ENCODE measurements at places on chromosomes 6 and 20. TPM values are rescaled to one million over a fixed set of nuclear protein-coding genes. Genes with fewer than 3 reads are reported as not detected.

GRCh38 chr6:1599469-1599868 is 10.2 kb upstream of the FOXC1 start:
- DNase-seq: no peak

GRCh38 chr6:62623846-62624532 is 338.0 kb upstream of the KHDRBS2 start:
- no peak for DNase-seq

DNA sequence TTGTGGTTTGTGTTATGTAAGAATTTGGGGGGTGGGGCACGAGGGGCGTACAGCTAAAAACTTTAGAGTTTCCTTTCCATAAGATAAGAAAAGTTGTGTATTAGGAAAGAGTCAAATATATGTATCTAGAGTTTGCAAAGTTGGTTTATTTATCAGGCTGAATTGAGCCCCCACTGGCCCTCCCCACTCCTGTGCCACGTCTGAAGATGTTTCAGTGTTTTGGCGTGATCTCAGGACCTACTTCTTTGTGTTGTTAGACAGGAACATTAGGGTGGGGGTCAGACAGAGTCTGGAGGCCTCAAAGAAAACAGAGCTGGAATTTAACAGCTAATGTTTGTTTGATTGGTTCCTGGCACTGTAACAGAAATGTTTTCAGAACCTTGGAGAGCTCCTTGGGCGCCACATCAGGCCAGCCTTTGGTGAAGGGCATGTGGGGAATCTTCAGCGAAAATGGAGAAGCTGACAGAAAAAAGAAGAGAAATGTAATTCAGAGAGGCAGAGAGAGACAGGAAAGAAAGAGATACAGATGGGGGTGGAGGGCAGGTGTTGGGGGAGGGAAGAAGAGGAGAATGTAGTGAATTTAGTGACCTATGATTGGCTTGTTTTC is 674 bp downstream of the NRSN1 start:
- peak; percentile 85 for DNase-seq

GRCh38 chr20:44601801-44602204 is 19.4 kb downstream of the PKIG start:
- no peak for DNase-seq

DNA sequence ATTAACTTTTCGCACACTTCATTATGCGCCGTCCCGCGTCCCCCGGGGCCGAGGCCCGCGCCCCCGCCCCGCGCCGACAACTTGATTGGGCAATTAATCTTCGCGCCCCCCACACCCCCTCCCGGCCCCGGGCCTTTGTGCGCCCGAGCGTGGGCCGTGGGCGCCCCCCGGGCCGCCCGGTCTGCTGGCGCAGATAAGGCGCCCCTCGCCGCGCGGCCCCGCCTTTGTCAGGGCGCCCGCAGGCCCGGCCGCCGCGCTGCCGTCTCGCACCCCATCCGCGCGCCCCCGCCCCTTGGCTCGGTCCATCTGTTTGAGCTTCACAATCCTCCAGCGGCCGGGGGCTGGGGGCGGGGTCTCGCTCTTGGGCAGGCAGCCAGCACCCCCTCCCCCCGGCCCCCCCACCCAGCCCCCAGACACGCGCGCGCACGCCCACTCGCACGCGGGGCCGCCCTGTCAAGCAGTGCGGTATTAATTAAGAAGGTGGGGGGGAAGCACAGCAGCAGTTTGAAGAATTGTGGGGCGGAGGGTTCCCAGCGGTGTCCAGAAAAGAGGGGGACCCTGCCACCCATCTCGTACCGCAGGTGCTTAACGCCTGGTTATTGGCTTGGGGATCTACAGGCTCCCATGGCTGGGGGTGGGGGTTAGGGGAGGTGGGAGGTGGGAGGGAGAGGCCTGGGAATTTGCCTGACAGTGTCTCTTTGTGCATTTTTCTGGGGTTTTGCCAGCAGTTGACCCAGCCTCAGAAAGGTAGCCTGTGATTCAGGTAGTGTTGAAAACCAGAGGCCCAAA is 34.6 kb upstream of the SCRT2 start:
- peak; percentile 84 for DNase-seq

DNA sequence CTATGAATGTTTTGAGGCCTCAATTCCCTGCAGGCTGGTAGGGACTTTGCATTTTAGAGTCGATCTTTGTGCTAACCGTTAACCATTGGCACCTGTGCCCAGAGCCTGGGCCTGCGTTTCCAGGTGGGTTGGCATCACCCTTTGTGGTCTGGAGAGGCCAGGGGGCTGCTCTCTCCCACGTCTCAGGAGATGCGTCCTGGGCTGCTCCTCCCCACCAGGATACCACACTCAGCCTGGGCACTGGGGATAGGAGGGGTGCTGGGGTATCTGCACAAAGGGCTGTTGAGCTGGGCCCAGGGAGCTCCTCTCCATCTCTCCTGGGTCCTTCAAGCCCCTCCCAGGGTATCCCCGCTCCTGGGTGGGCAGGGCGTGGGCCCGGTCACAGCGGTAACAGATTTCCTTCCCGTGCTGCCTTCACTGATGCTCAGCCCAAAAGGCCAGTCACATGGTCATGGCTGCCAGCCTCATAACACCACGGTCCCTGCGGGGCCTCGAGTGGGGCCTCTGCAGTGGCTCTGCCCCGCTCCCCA is 266.2 kb downstream of the TAF4 start:
- no peak for DNase-seq

DNA sequence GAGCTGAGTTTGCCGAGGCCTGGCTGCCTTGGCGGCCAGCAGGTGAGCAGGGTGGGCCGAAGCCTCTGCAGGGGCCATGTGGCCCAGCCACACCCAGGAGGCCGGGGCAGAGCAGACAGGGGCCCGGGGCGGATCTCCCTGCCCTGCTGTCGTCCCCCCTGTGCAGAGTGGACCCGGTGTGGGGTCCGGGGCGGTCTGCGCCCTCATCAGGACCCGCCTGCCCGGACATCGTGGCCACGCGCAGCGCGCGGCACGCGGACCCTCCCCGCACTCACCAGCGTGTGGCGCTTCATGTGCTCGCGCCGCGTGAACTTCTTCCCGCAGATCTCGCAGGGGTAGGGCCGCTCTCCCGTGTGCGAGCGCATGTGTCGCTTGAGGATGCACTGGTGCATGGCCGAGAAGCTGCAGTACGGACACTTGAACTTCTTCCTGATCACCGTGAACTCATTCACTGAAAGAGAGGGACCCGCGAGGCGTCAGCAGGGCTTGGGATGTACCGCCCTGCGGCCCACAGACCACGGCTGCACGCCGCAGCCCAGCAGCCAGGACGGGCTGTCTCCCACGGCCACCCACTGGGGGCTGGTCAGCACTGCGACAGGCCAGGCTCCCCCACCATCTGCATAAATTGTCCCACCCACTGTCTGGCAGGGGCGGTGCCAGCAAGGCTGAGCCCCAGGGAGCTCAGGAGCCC is 13.0 kb downstream of the SLC2A4RG start:
- no peak for DNase-seq

DNA sequence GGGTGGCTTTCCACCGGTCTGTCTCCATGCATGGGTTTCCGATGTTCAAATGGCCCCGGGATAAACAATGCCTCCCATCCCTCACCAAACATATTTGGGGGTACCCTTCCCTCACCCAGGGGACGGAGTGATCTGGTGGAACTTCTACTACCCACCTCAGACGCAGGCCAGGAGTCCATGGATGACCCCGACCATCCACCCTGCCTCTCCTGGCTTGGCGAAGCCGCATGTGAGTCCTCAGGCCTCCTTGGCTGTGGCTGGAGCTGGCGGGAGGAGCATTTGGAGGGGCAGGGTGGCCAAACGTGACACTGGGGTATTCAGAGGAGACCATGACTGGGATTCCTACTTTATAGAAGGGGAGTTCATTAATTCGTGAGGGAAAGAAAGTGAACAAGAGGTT is 45.9 kb upstream of the FRMD1 start:
- DNase-seq: no peak

GRCh38 chr6:4302524-4302923 is 167.1 kb upstream of the ECI2 start:
- DNase-seq: no peak

DNA sequence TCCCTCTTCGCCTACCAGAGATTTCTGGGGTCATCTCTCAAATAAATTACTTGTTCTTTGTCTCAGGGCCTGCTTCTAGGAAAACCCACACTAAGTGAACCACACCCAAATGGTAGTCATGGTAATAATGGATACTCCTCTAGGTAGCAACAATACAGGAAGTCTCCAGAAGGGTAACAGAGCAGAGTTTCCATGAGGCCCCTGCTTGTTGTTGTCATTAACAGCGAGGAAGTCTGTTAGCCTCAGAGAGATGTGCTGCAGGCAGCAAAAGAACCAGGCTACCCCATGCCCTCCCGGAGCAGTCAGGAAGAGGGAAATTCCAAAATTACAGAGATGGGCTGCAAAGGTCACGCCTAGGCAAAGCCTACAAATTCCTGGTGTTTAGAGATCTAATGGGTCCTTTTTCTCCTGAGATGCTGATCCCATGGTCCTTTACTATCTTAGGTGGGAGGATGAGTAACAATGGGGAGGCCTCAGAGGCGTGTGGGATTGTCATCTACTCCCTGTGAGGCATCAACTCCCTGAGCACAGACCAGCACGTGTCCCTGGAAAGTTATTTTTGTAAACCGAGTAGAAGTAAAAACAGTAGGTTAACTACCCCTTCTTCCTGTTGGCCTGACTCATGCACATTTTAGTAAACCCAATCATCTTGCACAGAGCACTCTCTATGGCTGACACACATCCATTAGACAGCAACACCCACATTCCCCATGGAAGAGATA is 10.1 kb downstream of the ISM1 start:
- DNase-seq: peak; percentile 87

The NKAPL gene
- 1.7 TPM for polyA plus RNA-seq

The RIPOR3 gene
- 10.5 TPM for polyA plus RNA-seq

The SIRPG gene
- not detected for polyA plus RNA-seq
